ENCODE measurements at places on chromosomes 1 and 21. TPM values are rescaled to one million over a fixed set of nuclear protein-coding genes. Genes with fewer than 3 reads are reported as not detected.

Gene DNM3
- total RNA-seq: 2.1 TPM

Gene UBXN10
- total RNA-seq: not detected

Gene PRDX6
- total RNA-seq: 275 TPM

Gene RPTN
- total RNA-seq: not detected

Gene MYBPH
- 0.75 TPM for total RNA-seq

Gene NOS1AP
- 0.44 TPM for total RNA-seq

Gene DSCAM
- total RNA-seq: 0.12 TPM

Gene GPR25
- not detected for total RNA-seq

Gene OXCT2
- total RNA-seq: 4.5 TPM

Gene AK5
- 49.5 TPM for total RNA-seq

Gene HSPA6
- 4.6 TPM for total RNA-seq

Gene FAM151A
- total RNA-seq: not detected

Gene RUNX1
- total RNA-seq: 24.4 TPM

Gene GJA9
- total RNA-seq: 0.12 TPM

Gene CLCA4
- not detected for total RNA-seq

Gene NBL1
- total RNA-seq: 123 TPM

Gene FUBP1
- 172 TPM for total RNA-seq

Gene MAPKAPK2
- total RNA-seq: 30.2 TPM

Gene HES2
- total RNA-seq: under 0.01 TPM

Gene HAO2
- not detected for total RNA-seq

Gene S100A9
- total RNA-seq: not detected

Gene ITLN1
- not detected for total RNA-seq

Gene SPRR2D
- not detected for total RNA-seq

Gene SGIP1
- 48.0 TPM for total RNA-seq

Gene PCAT6
- total RNA-seq: not detected

Gene ARHGEF10L
- total RNA-seq: 20.8 TPM

Gene ERICH3
- not detected for total RNA-seq

Gene LMX1A
- total RNA-seq: not detected

Gene DFFB
- 10.5 TPM for total RNA-seq

Gene ANKRD34A
- 0.33 TPM for total RNA-seq

Gene CDC42BPA
- total RNA-seq: 74.0 TPM

Gene NPR1
- 4.1 TPM for total RNA-seq

Gene COL9A2
- 1.00 TPM for total RNA-seq

Gene ST6GALNAC3
- total RNA-seq: 0.44 TPM

Gene MSH4
- 0.25 TPM for total RNA-seq

Gene TFF2
- not detected for total RNA-seq

Gene CR1
- total RNA-seq: not detected

Gene OSCP1
- 7.7 TPM for total RNA-seq
